ENCODE measurements at places on chromosomes 12 and 14. TPM values are rescaled to one million over a fixed set of nuclear protein-coding genes. Genes with fewer than 3 reads are reported as not detected.

OR6C2 gene
- total RNA-seq, result not detected

KLRB1 gene
- total RNA-seq, result not detected

FAR2 gene
- not detected for total RNA-seq

ABHD4 gene
- 43.2 TPM for total RNA-seq

SLC7A7 gene
- 24.0 TPM for total RNA-seq

PRB2 gene
- total RNA-seq, result not detected

SLC2A14 gene
- total RNA-seq, result 0.60 TPM

TMEM30B gene
- total RNA-seq, result 0.42 TPM

PPP2R5E gene
- 24.1 TPM for total RNA-seq

JPH4 gene
- total RNA-seq, result 0.07 TPM

CHST11 gene
- total RNA-seq, result 17.1 TPM

KRT75 gene
- total RNA-seq, result 0.15 TPM

ATF7IP gene
- total RNA-seq, result 4.8 TPM

ESPL1 gene
- total RNA-seq, result 24.7 TPM

KRT3 gene
- 0.06 TPM for total RNA-seq

ANKRD33 gene
- not detected for total RNA-seq

CIROP gene
- not detected for total RNA-seq

MYF5 gene
- total RNA-seq, result not detected

LRRIQ1 gene
- 1.0 TPM for total RNA-seq

SLC6A15 gene
- 3.2 TPM for total RNA-seq

ACVRL1 gene
- 0.11 TPM for total RNA-seq

PLEK2 gene
- 25.3 TPM for total RNA-seq

All from A549 treated with dexamethasone at 1 μM for 4 hours (cell line).